Placental epithelial cell (primary cell): ENCODE measurements at places on chromosomes 1 and 21. TPM values are rescaled to one million over a fixed set of nuclear protein-coding genes. Genes with fewer than 3 reads are reported as not detected.

ADCY10 gene
- under 0.01 TPM in 2 replicates for total RNA-seq

ATP1A4 gene
- 2.4 and 13.0 TPM in 2 replicates for total RNA-seq

HSD3B2 gene
- total RNA-seq = 0.39 TPM in 1 of 2 replicates, not detected in the other

OR2L13 gene
- not detected in 2 replicates for total RNA-seq

LCE3E gene
- total RNA-seq = not detected in 2 replicates

SPRR2A gene
- total RNA-seq = not detected in 2 replicates

GBP2 gene
- 17.8 and 70.3 TPM in 2 replicates for total RNA-seq

ANKRD65 gene
- 1.6 and 2.7 TPM in 2 replicates for total RNA-seq

OR2M4 gene
- total RNA-seq = not detected in 2 replicates

MSH4 gene
- under 0.01 TPM in 1 of 2 replicates, not detected in the other for total RNA-seq

NMNAT2 gene
- under 0.01 and 0.11 TPM in 2 replicates for total RNA-seq
